ENCODE measurements at places on chromosomes 4 and X. TPM values are rescaled to one million over a fixed set of nuclear protein-coding genes. Genes with fewer than 3 reads are reported as not detected.

The ODAPH gene
- not detected for total RNA-seq

The GK gene
- total RNA-seq, result 7.9 TPM

The MAGEE2 gene
- not detected for total RNA-seq

The CTAG2 gene
- not detected for total RNA-seq

The SSR4 gene
- total RNA-seq, result 256 TPM

The FAM9B gene
- not detected for total RNA-seq

The HEPH gene
- total RNA-seq, result not detected

- DNase-seq, result no peak
Measured at GRCh38 chr4:186724864-186725468, 1.3 kb upstream of the FAT1 start.

- peak; percentile 51 for DNase-seq
Measured at GRCh38 chrX:9341291-9342201, 123.3 kb upstream of the TBL1X start.

GRCh38 chr4:10082047-10082446, 34.6 kb downstream of the WDR1 start:
- DNase-seq, result no peak

DNA sequence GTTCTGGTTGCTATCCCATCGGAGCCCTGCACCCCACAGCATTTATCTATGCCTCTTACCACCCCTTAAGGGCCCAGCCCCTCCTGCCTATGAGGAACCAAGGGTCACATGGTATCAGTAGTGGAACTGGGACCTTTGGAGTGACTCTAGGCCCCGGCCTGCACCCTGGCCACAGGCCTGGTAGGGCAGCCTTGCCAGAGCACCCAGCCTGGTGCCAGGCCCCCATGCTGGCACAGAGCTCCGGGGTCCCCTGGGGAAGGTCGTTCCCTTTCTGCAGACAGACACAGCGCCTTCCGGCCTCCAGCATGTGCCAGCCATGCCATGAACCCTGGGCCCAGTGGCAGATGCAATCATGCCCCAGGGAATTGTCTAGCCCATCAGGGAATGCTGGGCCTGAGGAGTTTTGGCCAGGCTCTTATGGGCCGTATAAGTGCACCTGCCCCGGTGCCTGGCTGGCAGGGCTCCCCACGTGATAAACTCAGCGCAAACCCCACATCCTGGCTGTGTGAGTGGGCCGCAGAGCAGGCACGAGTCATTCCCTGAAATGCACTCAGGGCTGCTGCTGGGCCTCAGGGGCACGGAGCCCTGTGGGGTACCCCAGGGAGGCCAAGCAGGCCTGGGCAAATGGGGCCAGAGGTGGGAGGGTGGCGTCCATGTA, 19.8 kb upstream of the ADD1 start:
- DNase-seq, result no peak

DNA sequence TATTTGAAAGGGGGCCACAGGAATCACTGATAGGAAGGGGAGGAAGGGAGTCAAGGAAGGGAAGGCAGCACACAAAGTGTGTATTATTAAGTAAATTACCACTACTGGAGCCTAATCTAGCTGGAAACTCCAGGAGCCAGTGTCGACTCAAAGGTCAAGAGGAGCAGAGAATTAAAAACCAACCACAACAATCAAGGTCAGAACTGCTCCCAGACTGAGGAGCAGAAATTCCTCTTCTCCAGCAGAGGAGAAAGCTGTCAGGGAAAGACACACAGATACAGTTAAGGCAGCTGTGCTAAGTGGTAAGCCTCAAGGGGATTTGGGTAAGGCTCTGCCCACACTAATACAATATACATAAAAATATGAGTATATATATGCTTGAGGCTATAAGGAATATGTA, 87.5 kb upstream of the PTPN13 start:
- no peak for DNase-seq

GRCh38 chrX:10156199-10157031, at the start of gene CLCN4:
TSS of gene CLCN4 (plus strand) at chrX:10156975. CDS start at chrX:10185033, 28,058 bp downstream.
- DNase-seq, result no peak

DNA sequence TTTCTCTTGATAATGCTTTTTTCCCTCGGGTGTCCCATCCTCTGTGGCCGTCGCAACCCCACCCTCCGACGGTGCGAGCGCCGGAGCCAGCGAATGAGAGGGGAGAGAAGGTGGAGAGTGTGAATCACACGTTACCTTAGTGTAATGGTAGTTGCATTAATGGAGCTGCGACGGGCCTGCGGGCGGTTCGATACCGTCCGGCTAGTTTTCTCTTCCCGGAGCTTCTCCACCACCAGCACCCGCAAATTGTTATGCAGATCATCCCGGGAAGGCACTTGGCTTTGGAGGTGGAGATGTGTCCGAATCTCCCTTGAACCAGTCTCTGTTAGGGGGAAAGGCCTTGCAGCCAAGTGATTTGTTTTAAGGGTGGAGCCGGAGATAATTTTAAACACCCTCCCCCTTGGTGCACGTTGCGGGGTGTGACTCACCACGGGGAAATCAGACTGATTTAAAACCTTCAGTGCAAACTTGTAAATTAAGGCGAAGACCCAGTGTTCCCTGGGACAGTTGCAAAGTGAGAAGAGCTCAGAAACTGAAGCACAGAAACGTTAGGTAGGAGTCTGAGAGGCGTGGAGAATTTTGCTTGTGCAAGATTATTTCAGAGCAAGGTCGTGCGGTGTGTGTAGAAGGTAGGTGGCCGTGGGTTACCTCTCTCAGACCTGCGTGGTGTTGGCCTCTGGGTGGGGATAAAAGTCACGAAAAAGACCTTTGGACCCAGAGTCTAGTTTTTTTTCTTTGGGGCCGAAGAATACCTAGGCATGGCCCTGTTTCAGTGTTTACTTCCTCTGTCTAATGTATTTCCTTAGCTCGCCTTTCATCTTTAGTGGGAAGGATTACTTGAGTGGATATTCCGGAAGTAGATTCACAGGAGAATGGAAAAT, 1.3 kb downstream of the AFF1 start:
- peak; percentile 62 for DNase-seq

- peak; percentile 50 for DNase-seq
Measured at GRCh38 chr4:102438396-102439235, 62.5 kb upstream of the NFKB1 start.

GRCh38 chr4:147799986-147800555, 68.2 kb downstream of the ARHGAP10 start:
- DNase-seq, result no peak

All from HFFc6 (cell line).